Left lung (tissue), 14 donors: ENCODE measurements at places on chromosomes 4 and X. TPM values are rescaled to one million over a fixed set of nuclear protein-coding genes. Genes with fewer than 3 reads are reported as not detected.

ADH6 gene
- total RNA-seq, result not detected

OCIAD2 gene
- total RNA-seq, result 82.2 TPM

DNA sequence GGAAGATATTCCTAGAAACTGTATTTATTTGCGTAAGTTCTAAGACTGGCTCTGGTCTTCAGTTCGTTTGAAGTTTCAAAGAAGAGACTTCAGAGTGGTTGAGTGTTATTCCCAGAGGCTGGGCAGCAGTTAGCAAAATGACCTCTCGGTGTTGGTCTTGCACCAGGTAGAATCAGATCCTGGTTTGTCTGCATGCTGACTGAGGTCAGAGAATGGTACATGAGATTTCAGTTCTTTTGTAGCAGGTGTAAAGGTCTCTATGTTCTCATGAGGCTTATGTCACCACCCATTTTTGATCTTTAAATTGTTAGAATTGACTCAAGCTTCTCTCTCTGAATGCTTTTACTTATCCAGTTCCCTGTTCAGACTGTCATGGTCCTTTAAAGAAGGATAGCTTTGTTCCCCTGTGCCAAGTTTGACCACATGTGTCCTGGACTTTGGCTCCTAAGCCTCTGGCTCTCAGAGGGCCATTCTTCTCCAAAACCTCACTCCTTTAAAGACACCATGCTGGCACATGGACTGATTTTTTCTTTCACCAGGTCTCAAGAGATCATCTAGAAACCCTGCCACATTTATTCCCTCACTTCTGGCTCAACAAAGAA is 355.8 kb upstream of the BOD1L1 start:
- H3K36me3 ChIP-seq, result no peaks in the 10 kb centered on the region
- no peaks in the 10 kb centered on the region for H3K27me3 ChIP-seq
- H3K27ac ChIP-seq, result no peak overlapping the region
- H3K4me1 ChIP-seq, result no peaks in the 10 kb centered on the region
- DNase-seq, result no peak

DNA sequence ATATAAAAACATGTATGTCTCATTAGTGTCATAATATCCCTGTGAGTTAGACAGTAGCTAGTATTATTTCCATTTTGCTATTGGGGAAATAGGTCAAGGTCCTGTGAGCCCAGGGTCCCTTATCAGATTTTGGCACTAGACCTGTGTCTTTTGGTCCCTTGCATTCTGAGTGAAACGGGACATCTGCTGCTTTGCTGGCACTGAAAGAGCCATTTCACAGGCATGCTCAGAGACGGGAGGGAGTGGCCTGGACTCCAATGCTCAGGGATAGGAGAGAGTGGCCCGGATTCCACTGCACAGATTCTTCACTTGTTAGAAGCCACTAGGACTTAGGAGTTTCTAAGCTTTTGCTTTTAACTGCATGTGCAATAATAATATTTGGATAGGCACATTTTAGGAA is 177.2 kb downstream of the TSPAN5 start:
- no peaks in the 10 kb centered on the region for H3K27me3 ChIP-seq
- no peak for DNase-seq
- H3K36me3 ChIP-seq, result no peaks in the 10 kb centered on the region
- H3K4me1 ChIP-seq, result no peaks in the 10 kb centered on the region
- no peak overlapping the region for H3K27ac ChIP-seq
- no peak overlapping the region for H3K4me3 ChIP-seq
